ENCODE measurements at places on chromosomes 7 and 10.

GRCh38 chr10:124035928-124036558 lies 57.4 kb downstream of the CHST15 start:
- no peak for DNase-seq

GRCh38 chr10:101887775-101888174 lies 44.2 kb upstream of the KCNIP2 start:
- DNase-seq: no peak

DNA sequence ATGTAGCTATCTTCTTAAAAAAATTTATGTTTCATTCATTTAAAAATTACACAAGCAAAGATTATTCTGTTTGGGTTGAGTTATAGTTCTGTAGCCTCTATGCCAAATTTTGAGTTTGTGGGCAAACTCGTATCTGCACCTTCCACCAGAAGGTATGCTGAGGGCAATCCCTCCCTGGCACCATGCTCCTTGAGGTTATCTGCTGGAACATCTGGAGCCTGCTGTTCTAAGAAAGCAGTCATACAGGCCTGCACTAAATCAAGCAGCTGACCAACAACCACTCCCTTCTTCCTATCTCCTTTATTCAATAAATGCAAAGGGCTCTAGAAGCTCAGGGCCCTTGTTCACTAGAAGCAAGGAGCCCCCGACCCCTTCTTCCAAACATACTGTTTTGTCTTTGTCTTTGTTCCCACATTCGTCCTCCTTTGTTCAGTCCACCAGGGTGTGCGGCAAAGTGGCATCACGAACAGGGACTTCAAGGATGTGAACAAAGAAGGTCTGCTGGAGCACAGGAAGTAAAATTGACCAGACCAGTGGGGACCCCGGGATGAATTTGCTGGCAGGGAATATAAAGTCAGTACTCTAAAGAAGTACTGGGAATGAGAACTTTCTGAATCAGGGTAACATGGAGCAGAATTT lies 36.4 kb downstream of the OR13A1 start:
- no peak for DNase-seq

GRCh38 chr10:13593535-13593934 lies 6.8 kb downstream of the PRPF18 start:
- DNase-seq: no peak

DNA sequence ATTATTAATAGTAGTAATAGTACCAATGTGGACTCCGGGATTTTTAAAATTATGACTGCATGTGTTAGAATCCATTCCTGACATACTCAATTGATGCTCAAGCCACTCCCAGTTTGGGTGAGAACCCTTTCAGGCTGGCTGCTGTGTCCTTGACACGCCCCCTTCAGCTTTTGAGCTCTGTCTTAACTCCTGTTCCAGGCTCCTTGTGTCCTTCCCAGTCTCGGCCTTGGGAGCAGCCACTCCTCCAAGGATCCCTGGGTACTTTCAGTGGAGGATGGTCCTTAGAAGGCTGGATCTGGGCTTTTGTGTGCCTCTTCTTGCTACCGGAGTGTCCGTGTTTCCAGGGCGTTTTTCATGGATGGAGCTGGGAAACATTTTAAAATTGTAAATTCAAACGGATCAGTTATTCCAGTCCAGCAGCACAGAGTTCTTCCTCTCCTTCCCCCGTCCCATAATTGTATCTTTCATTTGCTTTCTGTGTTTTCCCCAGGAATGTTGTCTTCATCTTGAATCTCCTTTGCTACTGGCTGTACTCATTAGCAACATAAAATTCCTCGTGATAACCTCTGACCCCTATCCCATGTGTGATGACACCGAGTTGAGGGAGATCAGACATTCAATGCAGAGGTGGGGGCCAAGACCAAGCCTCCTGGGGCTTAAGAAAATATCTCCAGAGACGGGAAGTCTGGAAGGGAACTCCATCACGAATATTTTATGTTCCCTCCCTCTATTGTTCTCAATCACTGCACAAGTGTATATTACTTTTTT lies 40.0 kb upstream of the PFKFB3 start:
- DNase-seq: no peak

GRCh38 chr10:12130237-12130872 lies 878 bp downstream of the SEC61A2 start:
- DNase-seq: no peak

- DNase-seq: no peak
Measured at GRCh38 chr10:29651767-29652166, 17.0 kb upstream of the SVIL start.

GRCh38 chr10:117509573-117509972 lies 33.0 kb upstream of the EMX2 start:
- DNase-seq: no peak

- no peak for DNase-seq
Measured at GRCh38 chr7:111239437-111239836, 148.5 kb downstream of the LRRN3 start.

DNA sequence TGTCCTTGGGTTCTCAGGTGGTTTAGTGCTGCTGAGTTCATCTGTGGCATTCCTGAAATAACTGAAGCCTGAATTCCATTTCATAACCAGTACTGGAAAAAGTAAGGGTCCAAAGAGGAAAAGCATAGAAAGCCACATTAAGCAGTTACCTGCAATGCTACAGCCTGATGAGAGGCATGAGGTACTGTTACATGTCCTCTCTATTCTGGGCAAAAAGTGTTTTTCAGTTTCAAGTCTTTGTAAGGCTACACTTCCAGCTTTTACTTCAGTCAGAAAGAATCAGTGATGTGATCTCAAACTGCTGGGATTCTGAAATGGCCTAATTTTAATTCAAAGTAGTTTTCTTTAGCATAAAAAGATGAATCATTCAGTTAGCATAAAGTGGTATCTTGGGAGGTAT lies 369.5 kb downstream of the PHF14 start:
- no peak for DNase-seq

DNA sequence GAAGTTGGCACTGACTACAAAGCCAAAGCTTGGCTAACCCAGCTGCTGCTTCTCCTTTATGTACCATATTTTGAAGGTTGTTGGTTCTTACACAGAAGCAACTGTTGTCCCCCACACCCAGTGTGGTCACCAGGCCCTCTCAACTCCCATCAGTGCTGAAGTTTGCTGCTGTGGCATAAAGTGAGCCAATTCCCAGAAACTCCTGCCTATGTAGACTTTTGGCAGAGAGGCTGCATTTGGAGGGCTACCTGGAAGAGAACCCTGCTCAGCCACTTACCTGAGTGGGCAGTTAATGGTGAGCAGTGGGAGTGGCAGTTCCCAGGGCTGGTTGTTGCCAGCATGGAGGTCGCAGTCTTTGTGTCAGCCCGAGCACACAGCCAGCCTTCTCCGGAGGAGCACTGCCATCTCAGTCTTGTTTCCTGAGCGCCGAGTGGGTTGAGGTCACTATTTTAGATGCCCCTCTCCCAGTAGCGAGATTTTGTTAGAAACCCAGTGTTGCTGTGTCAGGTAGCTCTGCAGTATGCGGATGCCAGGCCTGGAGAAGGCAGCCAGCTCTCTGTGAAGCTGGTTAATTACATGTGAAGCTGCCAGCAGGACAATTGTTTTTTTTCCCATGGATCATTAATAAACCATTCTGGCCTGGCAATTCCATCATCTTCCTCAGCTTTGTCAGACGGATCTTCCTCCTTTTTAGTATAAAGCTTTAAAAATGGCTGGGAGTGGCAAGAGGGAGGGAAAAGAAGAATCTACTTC lies 24.5 kb downstream of the LRRC4 start:
- DNase-seq: no peak

- DNase-seq: no peak
Measured at GRCh38 chr7:142516038-142516501, 233.2 kb upstream of the PRSS1 start.

- no peak for DNase-seq
Measured at GRCh38 chr10:124142960-124143359, 49.6 kb upstream of the CHST15 start.

DNA sequence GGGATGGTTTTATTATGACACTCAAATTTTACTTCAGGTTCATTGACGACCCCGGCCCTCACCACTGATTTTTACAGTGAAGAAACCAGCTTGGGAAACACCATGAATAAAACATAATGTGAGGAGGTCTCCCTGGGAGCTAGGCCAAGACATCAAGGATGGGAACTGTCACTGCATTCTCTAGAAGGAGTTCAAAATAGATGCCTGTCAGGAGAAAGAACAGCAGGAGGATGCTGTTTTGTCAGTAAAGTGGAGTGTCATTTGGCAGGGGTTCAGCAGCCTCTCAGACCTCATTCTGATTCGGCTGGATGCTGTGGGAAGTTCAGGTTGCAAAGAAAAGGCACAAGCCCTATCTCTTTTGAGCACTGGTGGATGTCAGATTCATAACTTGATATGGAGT lies 360.3 kb upstream of the C7orf33 start:
- no peak for DNase-seq

DNA sequence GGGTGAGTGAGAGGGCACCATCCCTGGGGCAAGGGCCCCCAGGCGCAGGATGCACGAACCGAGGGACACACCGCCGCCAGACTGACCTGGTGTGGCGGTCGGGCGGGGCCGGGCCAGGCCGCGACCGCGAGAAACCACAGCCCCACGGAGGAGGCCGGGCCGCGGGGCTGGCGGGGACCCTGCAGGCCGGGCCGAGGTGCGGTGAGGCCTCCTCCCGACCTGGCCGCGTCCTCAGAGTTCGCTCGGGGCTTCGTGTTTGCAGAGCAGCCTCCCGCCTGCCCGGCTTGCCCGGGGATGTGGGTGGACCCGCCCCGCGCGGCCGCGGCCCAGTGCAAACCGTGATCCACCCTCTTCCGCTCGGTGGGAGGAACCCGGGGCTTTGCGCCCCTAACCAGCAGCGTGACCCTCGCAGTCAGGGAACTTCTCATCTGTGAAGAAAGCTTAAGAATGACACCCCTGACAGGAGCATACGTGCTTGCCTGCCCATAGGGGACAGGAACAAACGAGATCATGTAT lies 20.6 kb upstream of the HOXA13 start:
- no peak for DNase-seq

DNA sequence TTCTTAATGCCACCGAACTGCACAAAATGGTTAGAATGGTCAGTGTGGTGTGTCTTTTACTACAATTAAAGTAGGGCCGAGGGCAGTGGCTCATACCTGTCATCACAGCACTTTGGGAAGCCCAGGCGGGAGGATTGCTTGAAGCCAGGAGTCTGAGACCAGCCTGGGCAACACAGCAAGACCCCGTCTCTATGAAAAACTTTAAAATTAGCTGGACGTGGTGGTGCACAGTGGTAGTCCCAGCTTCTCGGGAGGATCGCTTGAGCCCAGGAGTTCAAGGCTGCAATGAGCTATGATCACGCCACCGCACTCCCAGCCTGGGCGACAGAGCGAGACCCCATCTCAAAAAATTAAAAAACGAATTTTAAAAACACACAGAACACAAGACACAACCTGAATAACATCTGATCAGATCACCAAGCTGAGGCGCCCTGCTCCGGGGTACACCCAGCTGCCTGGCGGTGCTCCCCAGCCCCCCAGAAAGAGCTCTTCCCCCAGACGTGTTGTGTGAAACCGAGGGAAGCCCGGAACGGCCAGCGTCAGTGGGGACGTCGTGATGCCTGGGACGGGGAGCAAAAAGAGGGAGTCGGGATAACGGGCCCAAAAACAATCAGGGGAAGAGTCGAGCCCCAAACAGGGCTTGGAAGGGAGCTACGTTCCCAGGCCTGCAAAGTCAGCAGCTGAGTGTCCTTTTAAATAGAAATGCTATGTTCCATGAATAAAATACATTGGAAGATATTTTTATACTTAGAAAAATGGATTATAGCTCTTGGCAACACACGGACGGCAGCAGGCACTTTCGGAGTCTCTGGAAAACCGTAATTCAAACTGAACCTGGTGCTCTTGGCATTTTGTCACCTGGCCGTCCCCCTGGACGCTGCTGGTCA lies 80.7 kb upstream of the PDGFA start:
- DNase-seq: no peak

GRCh38 chr10:1150638-1150955 lies 94.4 kb downstream of the WDR37 start:
- DNase-seq: no peak

DNA sequence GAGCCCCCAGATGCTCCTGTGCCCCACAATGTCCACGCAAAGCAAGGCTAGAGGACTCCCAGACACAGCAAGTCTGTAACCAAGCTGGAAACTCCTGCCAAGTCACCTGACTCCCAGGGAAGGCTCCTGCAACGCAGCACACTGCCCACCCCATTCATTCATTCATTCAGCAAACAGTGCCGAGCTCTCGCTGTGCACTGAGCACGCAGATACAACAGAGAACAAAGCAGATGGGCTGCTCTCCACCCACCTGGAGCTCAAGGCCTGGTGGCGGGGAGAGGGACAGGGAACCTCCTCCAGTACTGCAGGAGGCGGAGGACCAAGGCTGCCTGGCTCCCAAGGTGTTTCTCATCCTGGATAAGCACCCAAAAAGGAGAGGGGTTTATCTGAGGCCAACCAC lies 8.6 kb downstream of the KCNH2 start:
- DNase-seq: no peak

DNA sequence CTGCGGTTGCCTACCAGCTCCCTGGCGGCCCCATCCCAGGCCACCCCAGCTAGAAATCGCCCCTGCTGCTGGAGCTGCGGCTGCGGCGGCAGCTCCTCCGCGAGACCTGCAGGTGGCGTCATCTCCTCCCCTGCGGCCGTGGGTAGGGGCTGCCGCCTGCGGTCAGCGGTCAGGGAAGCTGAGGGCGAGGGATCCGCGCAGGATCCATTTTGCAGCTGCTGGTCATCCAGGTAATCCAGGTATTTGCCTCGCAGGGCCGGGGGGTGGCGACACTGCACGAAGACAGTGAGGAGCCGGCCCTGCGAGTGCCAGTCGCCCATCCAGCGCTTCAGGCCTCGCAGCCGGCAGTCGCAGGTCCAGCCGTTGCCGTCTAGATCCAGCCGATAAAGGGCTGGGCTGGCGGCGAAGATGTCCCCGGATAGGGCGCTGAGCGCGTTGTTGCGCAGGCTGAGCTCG lies 1.5 kb downstream of the TRIL start:
- DNase-seq: no peak

DNA sequence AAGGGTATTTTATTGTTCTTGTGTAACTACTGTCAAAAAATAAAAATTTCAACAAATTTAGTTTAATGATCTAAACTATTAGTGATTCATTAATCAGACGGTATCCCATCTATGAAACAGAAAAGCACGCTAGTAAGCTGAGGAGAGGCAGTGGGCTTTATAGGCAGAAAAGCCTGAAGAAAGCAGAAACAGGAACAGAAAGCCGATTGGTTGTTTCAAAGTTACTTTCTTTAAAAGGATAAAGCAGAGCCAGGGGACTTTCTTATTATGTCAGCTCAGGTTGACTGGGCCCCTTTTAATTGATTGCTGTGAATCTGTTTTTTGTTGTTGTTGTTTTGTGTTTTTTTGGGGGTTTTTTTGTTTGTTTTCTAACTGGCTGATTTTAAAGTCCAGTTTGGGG lies 105.5 kb downstream of the TES start:
- DNase-seq: no peak

GRCh38 chr7:156127166-156128134 lies 315.2 kb upstream of the SHH start:
- no peak for DNase-seq

DNA sequence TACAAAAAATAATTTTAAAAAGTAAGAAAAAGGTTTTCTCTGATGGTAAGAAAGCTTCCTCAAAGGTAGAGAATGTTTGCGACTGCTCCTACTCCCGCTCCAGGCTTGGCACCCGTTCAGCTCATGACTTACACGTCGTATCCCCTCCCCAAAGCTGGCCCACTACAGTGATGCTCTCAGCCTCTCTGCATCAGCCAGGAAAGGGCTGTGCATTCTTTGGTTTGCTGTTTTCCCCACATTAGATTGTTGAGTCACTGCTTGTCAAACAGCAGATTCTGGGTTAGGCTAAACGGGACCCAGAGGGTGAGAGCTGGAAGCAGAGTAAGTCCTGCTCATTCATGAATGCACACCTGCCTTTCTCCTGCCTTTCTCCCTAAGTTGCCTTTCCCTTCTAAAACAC lies 54.7 kb upstream of the NMT2 start:
- DNase-seq: no peak

- DNase-seq: no peak
Measured at GRCh38 chr10:116630020-116630419, 9.3 kb downstream of the PNLIPRP2 start.
